ENCODE measurements at places on chromosomes 7 and 10.

- no peak for DNase-seq
Observed at GRCh38 chr7:211033-211714, 18.8 kb downstream of the FAM20C start.

- DNase-seq: no peak
Observed at GRCh38 chr7:105024734-105025133, 10.7 kb downstream of the KMT2E start.

DNA sequence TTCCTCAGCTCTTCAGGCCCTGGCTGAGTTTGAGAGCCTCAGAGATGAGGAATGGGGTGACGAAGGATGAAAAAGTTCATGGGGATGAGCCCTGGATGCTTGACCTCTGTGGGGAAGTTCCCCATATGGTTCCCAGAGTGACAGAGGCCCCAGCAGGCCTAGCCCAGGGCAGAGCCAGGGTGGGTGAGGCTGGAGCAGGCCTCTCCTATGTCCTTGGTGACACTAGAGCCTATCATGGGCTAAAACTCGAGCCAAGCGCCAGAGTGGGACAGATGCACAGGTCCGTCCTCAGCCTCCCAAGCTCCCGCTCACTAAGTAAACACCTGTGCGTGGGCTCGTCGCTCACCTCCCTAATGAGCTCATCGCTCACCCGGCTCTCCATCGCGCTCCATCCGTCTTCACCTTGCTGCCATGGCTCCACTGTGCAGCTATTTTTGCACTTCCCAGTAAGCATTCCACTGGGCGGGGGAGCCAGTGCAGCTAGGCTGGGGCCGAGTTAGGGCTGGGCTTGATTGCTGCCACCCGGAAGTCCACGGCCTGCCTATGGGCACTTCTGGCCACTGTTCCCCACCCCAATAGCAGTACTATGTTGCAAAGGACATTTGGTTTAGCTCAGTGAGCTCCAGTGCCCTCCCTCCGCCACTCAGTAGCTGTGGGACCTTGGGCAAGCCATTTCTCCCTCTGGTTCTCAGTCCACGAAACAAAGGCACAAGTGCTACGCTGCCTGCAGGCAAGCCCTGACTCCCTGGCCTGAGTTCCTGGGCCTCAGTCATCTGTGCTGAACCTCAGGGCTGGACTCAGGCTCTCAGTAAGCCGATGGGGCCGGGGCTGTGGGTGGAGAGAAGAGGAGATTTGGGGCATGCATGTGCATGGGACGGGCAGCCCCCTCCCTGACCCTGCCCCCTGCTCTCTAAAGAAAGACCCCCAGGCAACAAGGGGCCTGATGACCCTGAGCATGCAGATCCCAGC, 117.3 kb upstream of the PCBD1 start:
- no peak for DNase-seq

- DNase-seq: peak; percentile 85
Observed at GRCh38 chr7:144720149-144720548, 115.7 kb downstream of the TPK1 start.

DNA sequence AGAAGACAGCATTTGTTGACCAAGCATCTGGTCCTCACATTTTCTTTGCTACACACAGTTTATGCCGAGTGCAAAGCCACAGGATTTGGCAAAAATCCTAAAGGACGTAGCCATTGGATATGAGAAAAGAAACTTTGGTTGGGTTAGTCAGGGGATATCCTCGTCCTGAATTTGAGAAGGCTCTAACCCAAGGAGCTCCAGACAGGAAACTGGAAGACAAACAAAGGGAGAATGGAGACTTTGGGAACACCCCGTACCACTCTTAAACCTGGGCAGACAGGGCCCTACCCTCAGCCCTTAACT, 146.6 kb upstream of the FRMD4A start:
- peak; percentile 41 for DNase-seq

- no peak for DNase-seq
Observed at GRCh38 chr7:144416341-144416740, 12.8 kb upstream of the NOBOX start.

DNA sequence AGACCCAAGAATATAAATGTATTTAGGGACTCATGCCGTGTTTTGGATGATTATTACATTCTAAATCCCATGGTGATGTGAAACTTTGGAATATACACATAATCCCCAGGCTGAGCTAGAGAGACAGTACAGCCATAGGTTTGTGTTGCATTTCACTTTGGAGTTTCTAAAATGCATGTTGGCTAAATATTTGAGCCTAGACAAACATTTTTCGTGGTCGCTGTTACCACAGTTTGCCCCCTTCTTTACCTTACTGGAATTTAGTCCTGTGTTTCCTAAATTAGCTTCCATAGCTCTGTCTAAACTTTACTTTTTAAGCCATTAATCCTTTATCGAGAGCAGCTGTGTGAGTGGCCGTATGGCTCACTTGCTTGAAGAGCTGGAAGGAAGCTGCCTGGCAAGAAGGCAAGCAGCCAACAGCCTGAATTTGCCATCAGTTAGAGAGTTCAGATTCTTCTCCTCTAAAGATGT, 192.0 kb downstream of the BICC1 start:
- DNase-seq: peak; percentile 64

DNA sequence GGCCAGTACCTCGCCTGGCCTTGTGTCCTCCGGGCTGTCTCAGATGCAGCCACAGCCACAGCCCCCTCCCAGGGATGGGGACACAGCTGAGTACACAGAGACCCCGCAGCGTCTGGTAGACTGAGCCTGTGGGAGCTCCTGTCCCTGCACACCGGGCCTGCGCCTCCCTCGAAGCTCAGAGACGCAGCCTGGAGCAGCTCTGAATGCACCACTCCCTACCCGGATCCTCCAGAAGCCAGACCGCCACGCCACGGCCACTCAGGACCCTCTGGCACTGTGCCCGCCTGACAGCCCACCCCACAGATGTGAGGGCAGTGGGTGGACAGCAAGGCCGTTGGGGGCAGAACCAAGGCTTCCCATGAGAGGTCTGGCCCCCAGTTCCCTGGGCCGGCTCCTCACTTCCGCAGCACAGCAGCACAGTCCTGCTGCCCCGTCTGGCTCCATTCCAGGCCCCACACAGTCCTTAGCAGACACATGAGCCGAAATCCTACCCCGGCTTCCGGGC, 40.8 kb downstream of the PAPOLB start:
- no peak for DNase-seq

- DNase-seq: no peak
Observed at GRCh38 chr7:157320608-157320980, 16.2 kb upstream of the DNAJB6 start.

DNA sequence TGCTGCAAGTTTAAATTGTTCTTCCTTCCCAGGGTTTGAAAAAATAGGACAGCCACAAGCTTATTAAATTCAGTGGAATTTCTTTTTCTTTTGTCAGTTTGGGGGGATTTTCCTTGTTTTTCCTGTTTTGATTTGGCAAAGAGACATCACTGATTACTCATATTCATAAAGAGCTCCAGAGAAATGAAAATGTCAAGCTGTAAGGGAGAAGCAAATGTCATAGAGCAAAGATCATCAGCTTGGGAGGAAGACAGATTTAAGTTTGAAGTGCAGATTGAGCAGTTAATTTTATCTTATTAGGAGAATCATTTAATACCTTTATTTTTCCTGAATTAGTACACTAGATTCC, 255.8 kb upstream of the PHYHIPL start:
- DNase-seq: no peak

DNA sequence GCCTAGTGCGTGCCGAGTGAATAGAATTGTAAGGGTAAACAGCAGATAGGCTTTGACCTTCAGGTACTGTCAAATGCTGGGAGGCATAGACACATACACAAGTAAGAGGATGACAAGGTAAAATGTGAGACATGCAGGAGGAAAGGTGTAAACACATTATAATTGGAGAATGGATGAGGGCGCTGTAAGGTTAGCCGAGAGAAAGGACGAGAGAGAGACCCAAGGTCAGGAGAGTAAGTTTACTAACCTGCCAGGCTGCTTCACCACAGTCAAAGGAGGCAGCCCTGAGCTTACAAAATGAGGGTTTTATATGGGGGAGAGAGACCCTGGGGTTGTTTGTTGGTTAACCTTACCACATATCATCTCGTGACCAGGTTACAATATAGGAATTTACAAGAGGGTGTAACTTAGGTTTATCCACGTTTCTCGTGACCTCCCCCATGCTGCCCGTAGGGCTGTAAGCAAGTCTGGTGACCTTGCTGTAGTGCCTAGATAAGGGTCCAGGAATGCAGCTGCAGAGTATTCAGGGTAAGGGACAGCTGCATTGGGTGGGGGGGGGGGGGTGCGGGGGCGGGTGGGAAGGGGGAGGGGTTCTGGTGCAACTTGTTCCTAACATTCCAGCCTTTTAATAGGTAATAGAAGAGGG, 17.9 kb downstream of the SCIN start:
- DNase-seq: no peak

GRCh38 chr7:11655642-11656041, 176.4 kb downstream of the THSD7A start:
- DNase-seq: no peak

DNA sequence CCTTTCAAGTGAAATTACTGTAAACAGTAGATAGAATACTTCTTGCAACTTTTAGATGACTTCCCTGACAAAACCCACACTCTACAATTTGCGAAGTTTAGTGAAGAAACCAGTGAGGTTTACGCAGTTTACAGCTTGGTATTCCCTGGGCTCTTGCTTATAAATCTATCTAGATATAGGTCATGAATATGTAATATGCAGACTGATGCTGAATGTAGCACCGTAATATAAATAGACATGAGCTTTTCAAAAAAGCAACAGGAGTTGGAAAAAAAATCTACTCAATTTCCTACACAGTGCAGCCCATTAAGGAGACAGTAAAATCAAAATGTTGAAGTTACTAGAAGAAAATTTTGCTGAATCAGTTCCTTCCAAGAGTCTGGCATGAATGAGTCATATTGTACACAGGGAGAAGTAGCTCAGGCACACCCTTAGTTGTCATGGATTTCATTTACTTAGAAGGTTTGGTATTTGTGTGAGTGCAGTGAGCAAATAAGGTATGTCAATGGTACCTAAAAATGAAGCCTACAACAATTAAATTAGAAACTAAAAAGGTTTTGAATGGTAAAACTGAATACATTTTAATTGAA, 67.7 kb upstream of the NEUROD6 start:
- peak; percentile 67 for DNase-seq

DNA sequence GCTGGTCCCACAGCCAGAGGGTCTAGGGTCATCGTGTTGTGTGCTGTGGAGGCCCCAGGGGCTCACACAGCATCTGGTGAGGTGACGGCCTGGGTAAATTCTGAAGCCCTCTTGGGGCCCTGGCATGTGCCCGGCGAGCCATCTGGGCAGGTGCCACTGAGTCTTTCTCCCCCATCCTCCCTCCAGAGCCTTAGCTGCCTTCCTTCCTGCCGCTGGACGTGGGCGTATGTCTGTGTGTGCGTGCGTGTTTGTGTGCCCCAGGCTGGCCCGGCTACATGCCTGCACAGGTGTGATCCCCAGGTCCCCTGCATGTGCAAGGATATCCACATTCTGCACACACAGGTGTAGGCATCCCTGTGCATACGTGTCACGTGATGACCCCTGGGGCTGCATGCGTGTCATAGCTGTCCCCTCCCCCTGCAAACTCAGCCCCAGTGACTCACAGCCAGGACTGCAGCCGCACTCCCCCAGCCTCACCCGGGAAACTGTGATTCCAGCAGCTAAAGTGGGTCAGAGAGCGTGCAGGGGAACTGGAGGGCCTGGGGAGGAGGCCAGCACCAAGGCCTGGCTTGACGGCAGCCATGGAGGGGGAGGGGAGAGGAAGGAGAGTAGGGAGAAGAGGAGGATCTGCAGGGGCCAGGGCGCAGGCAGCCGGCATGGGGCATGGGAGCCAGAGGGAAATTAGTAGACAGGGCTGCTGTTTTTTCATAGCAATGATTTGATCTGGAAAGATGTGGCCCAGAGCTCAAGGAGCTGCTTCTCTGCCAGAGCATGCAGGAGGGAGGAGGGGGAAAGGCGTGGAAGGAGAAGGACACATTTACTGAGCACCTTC, 46.4 kb downstream of the ELFN1 start:
- DNase-seq: no peak

DNA sequence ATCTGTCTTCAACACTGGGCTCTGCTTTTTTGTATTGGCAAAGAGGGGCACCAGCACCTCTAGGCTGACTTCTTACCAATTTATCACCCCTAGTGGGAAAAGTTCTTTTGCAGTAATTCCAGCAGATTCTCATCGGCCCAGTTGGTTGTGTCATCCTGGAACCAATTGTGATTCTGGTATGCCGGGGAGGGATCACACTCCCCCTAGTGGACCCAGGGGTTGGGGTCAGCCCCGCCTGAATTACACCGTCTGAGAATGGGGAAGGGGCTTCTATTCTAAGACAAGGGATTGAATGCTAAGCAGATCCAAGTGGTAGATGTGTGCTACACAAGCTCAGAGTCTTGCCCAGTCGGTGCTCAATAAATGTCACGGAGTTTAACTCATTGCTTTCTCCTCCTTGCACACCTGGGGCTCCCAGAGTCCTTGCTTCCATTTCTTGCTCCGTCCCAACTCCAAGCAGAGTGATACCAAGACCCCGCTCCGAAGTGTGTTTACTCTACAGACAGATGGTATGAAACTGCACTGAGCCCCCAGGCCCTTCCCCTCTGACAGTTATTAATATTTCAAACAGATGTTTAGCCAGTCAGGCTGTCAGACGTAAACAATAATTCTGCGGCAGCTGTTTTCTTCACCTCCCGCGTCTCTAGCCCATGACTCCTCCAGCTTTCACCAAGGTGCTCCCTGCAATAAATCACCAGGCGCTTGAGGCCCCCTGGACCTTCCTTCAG, 71.9 kb downstream of the C10orf105 start:
- DNase-seq: no peak

GRCh38 chr7:87935384-87935706, 1.3 kb downstream of the ADAM22 start:
- DNase-seq: no peak

GRCh38 chr10:75377869-75378268, 23.7 kb downstream of the ZNF503 start:
- no peak for DNase-seq

- peak; percentile 40 for DNase-seq
Observed at GRCh38 chr10:93993782-93994437, at the start of gene PLCE1. TSS of gene PLCE1 (plus strand) at chr10:93993931. CDS start at chr10:94031047, 37,116 bp downstream.

- no peak for DNase-seq
Observed at GRCh38 chr7:29405891-29406290, 157.7 kb upstream of the PRR15 start.

- no peak for DNase-seq
Observed at GRCh38 chr10:112376396-112376790, 2.5 kb downstream of the ACSL5 start.

GRCh38 chr10:70909326-70909935, 21.1 kb upstream of the PCBD1 start:
- DNase-seq: no peak

All from NCI-H226 (cell line).